Ascending aorta (tissue), 2 donors: ENCODE measurements at places on chromosomes 3 and 15.

DNA sequence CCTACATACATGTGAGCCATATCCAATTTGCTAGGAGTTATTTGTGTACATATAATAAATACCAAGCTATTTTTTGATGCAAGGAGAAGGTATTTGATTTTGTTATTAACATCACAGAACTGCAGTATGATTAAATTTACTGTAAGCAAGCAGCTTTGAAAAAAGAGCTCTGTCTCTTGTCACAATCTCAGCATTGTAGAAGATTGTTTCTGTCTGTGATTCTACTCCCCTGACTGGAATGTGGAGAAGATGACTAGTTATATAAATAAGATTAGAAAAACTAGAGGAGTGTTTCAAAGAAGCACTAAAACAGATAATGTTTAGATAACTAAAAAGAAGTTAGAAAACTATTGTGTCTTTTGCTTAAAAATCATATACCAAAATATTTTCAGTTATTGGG is 17.1 kb upstream of the DCBLD2 start:
- no peaks in the 10 kb centered on the region for H3K4me1 ChIP-seq

DNA sequence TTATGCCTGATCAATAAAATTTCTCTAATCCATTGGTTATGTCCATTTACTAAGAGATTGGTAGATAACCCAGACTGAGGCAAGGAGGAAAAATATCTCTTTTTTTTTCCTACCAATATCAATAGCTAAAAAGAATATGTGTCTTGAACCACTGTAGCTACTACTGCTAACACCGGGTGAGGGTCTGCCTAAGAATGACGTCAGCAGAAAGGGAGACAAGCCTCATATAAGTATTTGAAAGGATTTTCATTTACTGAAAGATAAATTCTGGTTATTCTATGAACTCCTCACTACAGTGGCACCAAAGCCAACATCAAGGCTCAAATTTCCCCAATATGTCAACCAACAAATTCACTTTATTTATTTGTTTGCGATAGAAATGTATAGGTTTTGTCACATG is 389.0 kb upstream of the ALCAM start:
- no peaks in the 10 kb centered on the region for H3K36me3 ChIP-seq
- H3K27me3 ChIP-seq, result no peaks in the 10 kb centered on the region
- no peak overlapping the region for H3K27ac ChIP-seq
- H3K4me1 ChIP-seq, result no peaks in the 10 kb centered on the region
- H3K4me3 ChIP-seq, result no peak overlapping the region

GRCh38 chr15:67321352-67321751 is 66.8 kb downstream of the IQCH start:
- no peaks in the 10 kb centered on the region for H3K36me3 ChIP-seq
- no peaks in the 10 kb centered on the region for H3K4me1 ChIP-seq
- no peaks in the 10 kb centered on the region for H3K27me3 ChIP-seq
- no peak overlapping the region for H3K27ac ChIP-seq

- H3K4me3 ChIP-seq, result no peak overlapping the region
- H3K27me3 ChIP-seq, result no peaks in the 10 kb centered on the region
- H3K36me3 ChIP-seq, result no peaks in the 10 kb centered on the region
- no peak overlapping the region for H3K27ac ChIP-seq
- DNase-seq, result no peak
- peaks cover 11% of the 10 kb centered on the region for H3K4me1 ChIP-seq
Observed at GRCh38 chr15:29812384-29812694, 9.9 kb downstream of the TJP1 start.

DNA sequence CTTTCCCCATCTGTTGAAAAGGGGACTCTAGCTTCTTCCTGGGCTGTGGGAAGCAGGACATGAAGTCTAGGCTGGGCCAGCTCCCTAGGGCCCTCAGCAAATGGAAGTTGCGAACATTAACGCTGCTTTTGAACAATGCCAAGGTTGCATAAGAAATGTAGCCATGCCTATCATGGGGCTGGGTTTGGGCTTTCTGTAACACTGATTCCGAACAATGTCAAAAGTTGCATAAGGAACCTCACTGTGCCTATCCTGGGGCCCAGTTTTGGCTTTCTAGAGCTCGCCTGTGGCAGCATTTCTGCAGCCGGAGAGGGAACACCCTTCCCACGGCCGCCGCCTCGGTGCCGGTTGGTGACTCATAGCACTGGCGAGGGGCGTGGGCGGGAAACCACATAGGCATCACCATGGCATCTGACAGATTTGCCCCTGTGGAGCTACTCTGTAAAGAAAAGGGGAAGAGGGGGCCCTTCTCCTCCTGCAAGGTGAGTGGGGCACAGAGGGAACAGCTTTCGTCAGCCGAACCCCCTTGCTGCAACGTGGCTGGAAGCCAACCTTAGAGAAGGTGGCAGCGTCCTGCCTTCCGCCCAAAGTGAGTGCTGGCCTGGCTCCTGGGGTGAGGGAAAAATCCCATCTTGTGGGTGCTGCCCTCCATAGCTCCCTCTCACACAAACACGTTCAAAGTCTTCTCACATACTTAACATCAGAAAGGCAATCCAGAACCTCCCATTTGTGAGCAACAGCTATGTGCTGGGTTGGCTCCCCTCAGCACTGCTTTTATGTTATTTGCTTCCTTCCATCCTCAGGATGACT is 46.6 kb upstream of the ATP2B2 start:
- DNase-seq, result peak; percentile 56
- H3K4me1 ChIP-seq, result no peaks in the 10 kb centered on the region
- H3K36me3 ChIP-seq, result no peaks in the 10 kb centered on the region
- H3K27ac ChIP-seq, result no peak overlapping the region
- no peak overlapping the region for H3K4me3 ChIP-seq
- H3K27me3 ChIP-seq, result no peaks in the 10 kb centered on the region

DNA sequence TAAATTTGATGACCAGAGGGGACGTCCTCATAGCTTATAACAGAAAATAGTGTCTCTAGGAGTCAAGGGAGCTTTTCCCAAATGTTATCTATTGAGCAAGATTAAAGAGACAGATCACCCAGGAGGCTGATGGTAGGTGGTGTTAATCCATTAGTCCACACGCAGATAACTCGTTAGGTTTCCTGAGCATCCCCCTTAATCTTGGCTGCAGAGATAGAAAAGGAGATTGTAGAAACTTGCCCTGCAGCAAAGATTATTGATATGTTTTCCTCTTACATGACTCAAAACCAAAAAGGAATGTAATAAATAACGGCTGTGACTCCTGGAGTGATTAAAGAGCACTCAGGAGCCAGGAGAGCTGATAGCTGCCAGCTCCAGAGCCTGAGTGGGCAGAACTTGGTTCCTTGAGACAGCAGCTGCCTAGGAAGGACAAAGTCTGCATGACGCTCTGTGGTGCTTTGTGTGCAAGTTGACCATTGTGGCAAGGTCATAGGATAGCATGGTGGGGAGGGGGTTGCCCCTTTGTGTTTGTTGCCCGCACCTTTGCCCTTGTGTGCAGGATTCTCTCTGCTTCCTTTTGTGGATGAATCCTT is 234.8 kb downstream of the PTPRG start:
- no peak for DNase-seq
- H3K4me1 ChIP-seq, result no peaks in the 10 kb centered on the region
- H3K27me3 ChIP-seq, result no peaks in the 10 kb centered on the region
